Smooth muscle cell of the brain vasculature (primary cell): ENCODE measurements at places on chromosomes 7 and 10.

DNA sequence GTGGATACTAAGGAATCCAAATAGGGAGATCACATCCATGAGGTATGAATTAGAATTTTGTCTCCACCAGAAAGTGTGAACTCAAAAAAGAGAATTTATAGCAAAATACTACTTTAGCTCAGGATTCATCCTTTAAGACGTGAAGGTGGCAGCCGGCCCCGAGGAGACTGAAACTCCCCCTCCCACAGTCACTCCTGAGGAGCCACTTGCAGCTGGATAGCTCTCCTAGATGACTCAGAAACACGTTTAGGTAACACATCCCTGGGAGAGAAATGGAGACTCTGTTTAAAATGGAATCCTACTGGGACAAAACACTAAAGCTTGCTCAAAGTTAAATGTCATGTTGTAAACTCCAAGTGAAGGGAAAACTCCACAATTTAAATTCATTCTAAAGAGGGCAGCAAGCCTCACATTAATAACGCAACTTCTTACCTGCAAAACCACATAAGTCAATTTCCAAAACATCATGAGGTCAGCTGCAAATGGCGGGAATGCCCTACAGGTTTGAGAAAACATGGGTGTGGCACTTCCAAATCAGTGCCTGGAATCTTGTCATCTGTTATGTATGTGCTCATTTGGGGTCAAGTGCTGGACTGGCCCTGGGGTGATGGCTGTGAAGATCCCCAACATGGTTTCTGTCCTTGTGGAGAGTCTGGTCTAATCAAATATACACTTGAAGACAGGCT lies 46.2 kb downstream of the ICA1 start:
- no peak for DNase-seq

DNA sequence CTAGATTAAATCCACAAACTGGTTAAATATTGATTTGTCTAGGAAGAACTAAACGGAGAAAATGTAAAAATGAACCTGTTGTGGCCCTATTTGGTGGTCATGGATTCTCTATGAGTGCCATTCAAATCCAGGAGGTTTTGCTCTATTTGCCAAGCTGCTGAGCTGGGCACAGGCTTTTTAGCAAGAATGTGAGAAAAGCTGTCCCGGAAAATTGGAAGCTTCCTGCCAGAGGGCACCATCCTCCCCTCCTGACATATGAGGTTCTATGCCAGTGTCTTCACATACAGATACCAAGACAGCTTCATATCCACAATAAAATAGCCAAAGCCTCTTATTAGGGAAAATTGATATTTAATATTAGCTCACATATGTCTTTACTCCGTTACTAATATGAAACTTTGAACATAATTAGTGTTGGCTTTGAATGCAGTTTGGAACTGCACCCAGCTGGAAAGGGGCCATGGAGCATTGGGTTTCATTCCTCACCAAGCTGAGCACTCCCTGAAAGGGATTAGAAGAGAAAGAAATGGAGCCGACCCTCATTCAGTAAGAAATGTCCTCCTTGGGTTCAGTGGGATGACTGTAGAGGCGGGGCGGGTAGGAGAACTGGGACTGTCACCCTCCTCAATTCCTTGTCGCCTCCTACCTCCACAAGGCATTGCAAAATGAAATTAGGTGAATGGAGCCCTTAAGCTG lies 47.8 kb downstream of the NRCAM start:
- DNase-seq: no peak

DNA sequence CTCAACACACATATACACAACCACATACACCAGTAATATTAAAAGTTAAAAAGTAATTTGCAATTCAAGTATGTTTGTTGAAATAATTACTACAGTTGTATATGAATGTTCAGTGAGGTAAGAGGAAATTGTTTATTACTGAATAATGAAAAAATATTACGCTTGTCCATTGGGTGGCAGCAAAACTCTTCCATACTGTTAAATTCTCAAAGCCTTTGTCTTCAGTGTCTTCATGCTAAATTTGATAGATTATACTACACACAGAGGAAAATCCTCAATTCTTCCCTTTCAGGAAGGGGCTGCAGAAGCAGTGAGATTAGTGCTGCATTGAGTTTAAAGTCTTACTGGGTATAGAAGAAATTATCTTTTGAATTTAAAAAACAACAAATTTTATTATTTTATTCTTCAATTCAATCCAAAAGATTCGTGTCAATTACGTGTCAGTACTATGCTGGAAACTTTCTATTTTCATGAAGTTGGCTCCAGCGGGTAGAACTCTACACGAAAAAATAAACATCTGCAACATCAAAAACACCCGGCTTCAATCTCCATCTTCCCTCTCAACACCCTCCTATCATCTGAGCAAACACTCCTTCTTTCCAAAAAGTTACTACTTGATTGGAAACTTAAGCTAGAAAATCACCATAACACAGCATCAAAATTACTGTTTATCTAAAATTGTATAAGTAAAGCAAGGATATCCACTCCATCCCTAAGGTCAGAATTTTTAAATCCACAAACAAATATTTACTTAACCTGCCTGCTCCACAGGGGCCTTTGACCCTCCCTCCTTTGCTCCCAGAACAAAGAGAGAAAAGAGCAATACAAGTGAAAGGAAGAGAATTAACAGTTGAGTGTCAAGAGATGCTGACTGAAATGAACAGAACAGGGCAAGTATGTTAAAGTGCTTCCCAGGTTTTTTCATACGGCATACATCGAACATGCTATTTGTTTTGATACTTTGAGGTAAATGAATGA lies 37.0 kb upstream of the TES start:
- DNase-seq: peak; percentile 60

GRCh38 chr7:82629583-82629982 lies 186.0 kb upstream of the CACNA2D1 start:
- no peak for DNase-seq

- no peak for DNase-seq
Measured at GRCh38 chr7:149422162-149422913, 38.5 kb downstream of the ZNF777 start.

DNA sequence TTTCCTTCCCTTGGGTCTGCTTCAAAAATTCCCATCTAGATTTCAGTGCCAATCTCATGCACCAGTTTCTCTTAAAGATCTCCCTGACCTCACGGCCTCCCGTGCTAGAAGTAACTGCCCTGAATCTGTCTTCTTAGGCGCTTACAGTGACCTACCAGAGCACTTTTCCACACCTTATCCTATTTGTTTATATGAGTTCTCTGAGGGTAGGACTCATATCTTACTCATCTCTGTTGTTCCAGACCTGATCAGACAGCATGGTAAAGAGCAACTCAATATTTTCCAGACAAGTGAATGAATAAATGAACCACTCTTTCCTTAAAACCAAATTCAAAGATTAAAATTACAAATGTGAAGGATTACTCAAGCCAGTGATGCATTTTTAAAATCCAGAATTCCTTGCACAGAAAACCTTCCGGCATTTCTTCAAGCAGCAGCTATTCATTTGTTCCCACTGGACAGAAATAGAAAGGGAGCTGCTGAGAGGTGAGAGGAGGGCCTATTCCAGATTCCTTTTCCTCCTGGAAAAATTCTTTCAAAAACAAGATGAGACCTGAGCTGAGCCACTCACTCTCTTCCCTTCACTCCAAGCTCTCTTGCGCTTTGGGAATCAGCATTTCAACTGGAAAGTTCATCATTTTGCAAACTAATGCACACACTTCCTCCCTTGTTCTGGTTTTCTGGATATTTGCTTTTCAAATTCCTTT lies 94.6 kb downstream of the ELMO1 start:
- DNase-seq: no peak

DNA sequence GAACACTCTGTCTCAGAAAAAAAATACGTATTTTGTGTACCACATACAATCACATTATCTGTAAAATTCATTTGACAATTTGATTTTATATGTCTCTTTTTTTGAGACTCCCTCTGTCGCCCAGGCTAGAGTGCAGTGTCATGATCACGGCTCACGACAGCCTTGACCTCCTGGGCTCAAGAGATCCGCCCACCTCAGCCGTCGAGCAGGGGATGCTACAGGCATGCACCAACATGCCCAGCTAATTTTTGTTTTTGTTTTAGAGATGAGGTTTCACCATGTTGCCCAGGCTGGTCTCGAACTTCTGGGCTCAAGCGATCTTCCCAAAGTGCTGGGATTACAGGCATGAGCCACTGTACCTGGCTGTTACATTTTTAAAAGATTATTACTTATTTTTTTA lies 11.6 kb upstream of the BAZ1B start:
- no peak for DNase-seq

GRCh38 chr7:20778063-20778721 lies 8.5 kb downstream of the SP8 start:
- DNase-seq: no peak

DNA sequence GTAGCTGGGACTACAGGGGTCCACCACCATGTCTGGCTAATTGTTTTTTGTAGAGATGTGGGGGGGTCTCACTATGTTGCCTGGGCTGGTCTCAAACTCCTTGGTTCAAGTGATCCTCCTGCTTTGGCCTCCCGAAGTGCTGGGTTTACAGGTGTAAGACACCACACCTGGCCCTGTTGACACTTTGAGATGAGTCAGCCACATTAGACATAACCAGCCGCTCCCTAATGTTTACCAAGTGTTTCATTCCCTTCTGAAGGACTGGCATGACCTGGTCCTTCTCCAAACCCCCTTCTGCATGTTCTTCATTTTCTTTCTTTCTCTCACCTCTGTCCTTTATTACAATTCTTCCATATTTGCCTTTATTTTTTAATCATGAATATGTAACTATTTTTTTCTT lies 67.8 kb downstream of the TAF3 start:
- no peak for DNase-seq

DNA sequence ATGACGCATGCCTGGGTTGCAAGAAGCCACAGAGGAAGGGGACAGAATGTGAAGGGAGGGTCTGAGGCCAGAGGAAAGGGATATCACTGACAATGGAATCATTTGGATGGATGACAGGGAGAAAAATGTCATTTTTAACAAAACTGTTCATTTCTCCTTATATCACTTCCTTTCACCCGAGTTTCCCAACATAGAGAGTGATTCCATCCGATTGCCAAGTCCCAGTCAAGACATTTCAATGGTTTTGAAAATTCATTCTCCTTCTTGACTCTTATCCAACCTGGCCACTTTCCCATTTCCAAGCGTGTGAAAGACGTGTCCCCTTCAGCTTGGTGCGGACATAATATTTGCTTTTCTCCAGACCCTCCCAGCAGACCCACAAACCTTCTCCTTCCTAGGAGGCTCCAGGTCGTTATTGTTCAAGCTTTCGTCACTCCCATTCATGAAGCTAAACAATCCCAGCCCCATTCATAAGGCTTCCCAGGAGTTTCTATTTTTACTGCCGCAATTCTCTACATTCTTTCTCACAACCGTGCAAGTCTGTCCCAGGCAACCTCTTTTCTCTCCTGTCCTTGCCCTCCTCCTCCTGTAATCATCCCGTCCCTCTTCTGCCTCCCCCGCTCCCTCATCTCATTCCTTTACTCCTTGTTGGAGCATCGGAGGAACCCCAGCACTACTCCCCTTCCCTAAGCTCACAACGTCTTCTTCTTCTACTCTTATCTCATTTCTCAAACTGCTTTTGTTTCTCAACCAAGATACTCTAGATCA lies 301.3 kb upstream of the KLF6 start:
- no peak for DNase-seq

- DNase-seq: no peak
Measured at GRCh38 chr10:50480054-50481007, 143.4 kb downstream of the SGMS1 start.

DNA sequence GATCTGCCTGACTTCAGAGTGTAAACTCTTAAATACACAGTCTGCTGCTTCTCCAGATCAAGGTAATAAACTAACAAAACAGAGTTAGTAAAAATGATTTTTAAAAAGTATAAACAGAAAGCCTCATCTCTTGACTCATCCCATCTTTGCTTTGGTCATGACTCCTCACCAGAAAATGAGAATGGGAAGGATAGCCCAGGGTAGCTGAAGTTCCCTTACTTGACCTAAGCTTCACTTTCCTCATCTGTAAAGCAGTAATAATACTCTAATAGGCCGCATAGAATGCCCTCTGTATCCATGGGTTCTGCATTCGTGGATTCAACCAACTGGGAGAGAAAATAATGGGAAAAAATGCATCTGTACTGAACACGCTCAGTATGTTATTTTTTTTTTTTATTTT lies 11.3 kb upstream of the SLC25A28 start:
- no peak for DNase-seq

DNA sequence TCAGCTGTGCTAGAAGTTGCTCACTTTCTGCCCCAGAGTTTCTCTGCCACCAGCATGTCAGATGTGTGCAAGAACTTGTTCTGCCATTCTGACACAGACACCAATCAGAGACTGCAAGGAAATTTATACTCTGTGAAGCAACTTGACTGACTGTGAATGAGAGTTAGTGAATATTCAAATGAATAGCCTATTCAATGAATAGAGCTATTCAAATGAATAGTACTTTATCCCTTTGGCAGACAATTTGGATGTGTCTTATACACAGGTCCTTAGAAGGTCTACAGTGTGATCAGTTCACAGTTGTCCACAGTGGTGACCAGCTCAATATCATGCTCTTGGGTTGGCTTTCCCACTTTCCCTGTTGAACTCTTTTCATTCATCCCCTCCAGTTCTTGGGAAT lies 138.1 kb downstream of the MACC1 start:
- no peak for DNase-seq

DNA sequence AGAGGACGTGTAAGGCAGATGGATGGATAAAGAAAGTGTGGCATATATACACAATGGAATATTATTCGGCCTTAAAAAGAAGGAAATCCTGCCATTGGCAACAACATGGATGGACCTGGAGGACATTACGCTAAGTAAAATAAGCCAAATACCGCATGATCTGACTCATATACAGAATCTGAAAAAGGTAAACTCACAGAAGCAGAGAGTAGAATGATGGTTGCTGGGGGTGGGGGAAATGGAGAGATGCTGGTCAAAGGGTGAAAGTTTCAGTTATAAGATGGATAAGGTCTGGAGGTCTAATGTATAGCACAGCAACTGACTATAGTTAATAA lies 36.3 kb downstream of the AFAP1L2 start:
- DNase-seq: no peak

DNA sequence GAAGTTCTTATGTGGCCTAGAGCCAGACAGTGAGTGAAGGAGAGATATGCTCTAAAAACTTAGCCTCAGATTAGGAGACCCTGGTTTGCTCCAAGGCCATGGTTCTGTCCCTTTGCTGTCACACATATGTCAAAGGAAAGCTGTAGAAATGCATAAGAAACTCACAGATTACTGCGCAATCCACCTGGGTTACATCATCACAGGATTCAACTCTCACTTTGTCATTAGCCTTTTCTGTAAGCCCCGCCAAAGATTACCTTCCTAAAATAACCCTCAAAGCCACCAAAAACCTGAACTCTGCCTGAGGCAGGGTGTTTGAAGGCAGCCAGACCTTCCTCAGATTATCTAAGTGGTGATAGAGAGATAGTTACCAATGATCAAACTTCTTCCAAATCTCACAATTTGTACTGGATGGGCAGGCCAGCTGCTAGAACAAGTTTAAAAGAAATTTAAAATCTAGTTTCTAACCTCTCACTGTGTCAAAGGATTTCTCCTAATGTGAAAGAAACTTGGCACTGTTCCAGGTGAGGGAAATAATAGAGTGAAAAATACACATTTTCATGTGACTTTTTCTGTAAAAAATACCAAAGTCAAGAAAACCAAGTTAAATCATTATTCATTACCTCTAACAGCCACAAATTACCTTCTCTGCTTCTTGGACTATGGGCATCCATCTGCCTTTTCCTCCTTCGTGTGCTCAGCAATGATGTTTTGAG lies 567.2 kb downstream of the SUGCT start:
- DNase-seq: no peak
